ENCODE measurements at places on chromosomes 1 and 21.

GRCh38 chr1:150576367-150576711, 3.1 kb downstream of the MCL1 start:
- DNase-seq = no peak

- no peak for DNase-seq
Observed at GRCh38 chr21:43853851-43854772, 10.9 kb upstream of the AGPAT3 start.

DNA sequence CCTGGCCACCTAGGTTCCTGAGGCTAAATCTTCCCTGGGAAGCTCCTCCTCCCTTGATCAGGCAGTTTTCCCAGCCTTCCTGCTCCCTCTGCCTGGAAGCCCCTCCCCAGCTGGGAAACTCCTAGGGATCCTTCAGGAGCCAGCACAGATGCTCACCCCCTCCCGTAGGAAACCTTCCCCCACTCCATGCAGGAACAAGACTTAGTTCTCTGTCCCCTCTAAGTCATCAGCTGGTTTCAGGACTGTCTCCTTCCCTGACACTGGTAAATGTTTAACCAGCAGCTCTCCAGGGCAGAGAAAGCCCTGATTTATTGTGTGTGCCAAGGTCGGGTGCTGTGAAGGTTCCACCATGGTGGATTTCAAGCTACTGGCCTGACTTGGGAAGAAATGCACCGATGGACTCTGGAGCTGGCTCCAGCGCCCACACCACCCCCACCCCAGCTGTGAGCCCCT, 25.0 kb downstream of the TTC39A start:
- DNase-seq = no peak

- no peak for DNase-seq
Observed at GRCh38 chr1:240562111-240562590, 49.8 kb downstream of the GREM2 start.

DNA sequence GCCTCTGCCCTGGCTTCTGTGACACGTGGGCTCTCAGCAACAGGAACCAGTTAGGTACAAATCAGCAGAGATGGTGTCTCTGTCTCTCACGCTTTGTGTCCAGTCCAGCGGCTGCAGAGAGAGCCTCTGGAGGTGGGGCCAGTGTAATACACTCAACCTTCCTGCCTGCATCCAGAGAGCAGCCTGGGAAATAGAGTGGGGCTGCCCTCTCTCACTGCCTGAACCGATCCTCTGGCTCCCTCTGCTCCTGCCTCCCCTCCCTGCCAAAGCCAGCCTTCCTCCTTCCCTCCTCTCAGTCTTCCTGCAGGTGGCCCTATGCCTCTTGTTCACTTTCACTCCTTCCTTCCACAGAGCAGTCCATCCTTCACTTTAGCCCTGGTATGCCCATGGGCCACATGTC, at the start of gene ZNF648:
Gene ZNF648 (minus strand): TSS at position 119 of the 400 bp plus-strand sequence. CDS start 3,702 bp downstream, outside the sequence.
- no peak for DNase-seq

GRCh38 chr21:45630066-45630694, 13.3 kb upstream of the PCBP3 start:
- no peak for DNase-seq

GRCh38 chr21:45146306-45146705, 71.9 kb downstream of the ADARB1 start:
- DNase-seq = no peak

GRCh38 chr1:26327956-26328362, 10.2 kb downstream of the CD52 start:
- no peak for DNase-seq

DNA sequence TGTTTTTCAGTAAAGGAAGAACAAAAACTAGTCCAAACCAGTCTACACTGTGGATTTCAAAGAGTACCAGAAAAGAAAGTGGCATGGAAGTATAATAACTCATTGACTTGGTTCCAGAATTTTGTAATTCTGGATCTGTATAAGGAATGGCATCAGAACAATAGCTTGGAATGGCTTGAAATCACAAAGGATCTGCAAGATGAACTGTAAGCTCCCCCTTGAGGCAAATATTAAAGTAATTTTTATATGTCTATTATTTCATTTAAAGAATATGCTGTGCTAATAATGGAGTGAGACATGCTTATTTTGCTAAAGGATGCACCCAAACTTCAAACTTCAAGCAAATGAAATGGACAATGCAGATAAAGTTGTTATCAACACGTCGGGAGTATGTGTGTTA, 21.3 kb downstream of the CHODL start:
- no peak for DNase-seq

DNA sequence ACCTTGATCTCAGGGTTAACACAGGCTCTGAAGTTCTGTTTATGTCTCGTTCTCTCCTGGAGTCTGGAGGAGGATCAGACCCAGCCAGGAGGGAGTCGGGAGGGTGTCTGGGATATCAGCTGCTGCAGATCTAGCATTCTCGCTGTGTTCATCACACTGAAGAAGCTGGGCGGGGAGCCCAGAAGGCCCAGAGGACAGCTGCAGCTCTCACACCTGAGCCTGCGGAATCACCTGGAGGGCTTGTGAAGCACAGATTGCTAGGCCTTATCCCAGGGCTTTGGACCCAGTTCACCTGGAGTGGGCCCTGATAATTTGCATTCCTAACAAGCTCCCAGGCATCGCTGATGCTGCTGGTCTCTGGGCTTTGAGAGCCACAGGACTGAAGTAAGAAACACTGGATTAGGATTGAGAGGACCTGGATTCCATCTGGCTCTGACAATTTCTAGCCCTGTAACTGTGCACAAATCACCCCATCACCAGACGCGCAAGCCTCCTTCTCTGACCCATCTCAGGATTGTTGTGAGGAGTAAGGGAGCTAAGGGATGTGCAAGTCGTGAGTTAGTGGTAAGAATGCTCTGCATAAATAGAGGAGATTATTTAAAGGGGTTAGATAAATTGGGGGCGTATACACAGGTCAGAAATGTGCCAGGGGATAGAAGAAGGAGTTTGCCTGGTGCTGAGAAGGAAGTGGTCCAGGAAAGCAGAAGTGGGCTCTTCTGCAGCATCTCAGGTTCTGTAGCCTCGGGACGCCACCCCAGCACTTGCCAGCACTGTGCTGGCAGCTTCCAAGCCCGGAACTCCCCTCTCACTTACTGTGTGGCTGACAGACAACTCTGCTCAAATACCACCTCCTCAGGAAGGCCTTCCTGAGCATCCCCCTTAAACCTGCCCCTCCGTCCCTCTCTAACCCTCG, 19.1 kb downstream of the ABCA4 start:
- DNase-seq = no peak

- no peak for DNase-seq
Observed at GRCh38 chr1:94336991-94337390, 81.2 kb upstream of the ABCD3 start.

DNA sequence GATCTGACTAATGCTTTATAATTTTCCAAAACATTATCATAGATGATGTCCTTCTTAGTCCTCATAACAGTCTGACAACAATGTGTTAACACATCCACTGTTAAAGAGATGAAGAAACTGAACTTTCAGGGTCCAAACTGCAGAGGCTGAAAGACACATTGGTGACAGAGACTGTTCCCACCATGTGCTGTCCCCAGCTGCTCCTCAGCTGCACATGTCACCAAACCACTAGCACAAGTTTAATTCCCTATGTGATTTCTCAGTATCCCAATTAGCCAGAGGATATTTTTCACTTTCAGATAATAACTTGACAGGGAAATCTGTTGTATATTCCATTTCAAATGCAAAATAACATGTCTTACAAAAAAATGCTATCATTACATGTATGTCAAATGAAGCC, 24.6 kb downstream of the LAMC2 start:
- no peak for DNase-seq

GRCh38 chr1:41243079-41243385, 926 bp upstream of the SCMH1 start:
- DNase-seq = no peak

DNA sequence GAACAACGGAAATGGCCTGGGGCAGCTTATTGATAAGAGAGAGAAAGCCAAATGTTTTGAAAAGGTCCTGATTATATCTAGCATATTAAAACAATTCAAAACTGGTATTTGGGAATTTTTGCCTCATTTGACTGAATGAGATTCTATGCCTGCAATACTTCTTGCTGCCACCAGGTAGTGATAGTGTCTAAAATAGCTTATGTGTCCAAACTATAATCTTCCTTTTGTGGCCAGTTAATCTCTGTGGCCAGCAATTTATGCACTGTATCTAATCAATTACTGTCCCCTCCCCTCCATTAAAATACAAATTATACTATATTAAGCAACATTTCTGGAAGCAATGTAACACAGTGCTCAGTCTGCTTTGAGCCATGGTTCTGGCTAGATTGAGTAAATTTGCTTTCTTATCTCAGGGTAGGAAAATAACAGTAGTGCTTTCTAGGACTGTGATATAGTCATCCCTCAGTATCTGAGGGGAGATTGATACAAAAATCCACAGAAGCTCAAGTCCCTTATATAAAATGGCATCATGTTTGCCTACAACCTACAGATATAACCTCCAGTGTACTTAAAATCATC, 91.8 kb downstream of the FOXD2 start:
- no peak for DNase-seq

- no peak for DNase-seq
Observed at GRCh38 chr21:34833465-34833864, 164.7 kb downstream of the CLIC6 start.

DNA sequence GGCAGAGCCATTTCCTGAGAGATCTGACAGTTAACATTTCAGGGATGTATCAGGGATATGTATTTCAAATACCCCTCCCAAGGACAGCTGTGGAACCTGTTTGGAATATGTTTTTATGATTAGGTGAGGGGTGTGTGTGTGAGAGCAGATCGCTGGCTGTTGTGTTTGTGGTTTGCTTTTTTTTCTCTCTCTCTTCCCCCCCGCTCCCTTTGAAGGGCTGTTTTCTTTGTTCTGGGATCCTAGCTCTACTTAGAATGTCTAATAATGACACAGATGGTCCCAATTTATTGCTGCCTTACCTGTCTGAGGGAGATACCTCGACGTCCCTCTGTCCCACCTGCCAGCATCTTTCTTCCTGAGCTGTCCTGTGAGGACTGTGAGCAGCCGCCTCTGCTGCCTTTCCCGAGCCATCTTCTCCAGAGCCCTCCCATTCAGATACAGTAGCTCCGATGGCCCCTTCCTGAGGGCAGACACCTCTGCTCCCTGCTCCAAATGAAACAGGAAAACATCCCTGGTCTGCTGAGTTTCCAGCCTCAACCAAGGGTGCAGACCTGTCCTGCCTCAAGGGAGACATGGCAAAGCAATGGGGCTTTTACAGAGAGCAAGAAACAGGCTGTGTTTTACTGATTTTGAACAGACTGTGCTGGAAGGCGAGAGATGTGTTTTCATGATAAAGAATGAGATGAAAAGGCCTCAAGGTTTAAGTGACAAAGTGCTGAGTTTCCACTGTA, 138.0 kb upstream of the TNR start:
- DNase-seq = no peak

DNA sequence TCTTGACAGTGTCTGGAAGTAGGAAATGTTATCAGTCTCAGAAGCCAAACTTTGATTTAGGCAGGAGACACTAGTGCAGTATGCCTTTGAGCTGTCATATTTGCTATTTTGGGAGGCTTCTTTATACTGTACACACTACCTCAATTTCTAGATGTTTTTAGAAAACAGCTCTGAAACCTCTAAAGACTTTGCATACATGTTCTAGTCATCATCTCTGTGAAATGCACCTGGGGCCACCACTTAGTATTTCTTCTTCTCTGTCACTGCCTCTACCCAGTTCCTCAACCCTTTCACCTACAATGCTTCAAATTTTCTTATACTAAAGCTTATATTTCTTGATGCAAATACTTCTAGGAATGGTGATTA, 29.1 kb upstream of the PLA2G4A start:
- DNase-seq = no peak

GRCh38 chr1:157562515-157562914, 10.2 kb upstream of the FCRL5 start:
- DNase-seq = no peak

GRCh38 chr1:228867951-228868730, 132.9 kb downstream of the RHOU start:
- no peak for DNase-seq

- no peak for DNase-seq
Observed at GRCh38 chr1:24855474-24855873, 74.6 kb downstream of the RUNX3 start.

DNA sequence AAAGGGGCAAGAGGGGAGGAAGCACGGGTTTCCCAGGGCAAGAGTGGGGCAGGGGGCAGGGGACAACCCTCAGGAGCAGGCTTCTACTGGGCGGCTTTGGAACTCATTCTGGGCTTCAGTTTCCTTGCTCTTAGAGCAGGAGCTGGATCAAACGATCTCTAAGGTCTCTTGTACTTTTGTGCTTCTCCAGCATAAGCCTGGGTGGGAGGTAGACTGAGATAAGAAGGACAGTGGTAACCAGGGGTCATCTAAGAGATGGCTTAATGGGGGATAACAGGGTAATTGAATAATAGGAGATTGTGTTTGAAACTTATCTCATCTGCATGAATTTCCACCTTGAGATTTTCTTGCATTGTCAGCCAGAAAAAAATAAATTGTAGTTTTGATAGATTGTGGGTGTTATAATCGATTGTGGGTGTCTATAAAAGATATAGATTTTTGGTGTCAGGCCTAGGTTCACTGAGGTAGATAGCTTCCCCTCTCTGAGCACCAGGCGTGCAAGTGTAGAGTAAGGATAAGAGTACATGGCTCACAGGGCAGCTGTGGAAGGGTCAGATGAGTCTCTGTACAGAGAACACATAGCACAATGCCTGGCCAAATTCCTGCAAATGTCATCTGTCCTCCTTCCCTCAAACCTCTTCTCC, 68.0 kb downstream of the CD58 start:
- no peak for DNase-seq

- peak; percentile 76 for DNase-seq
Observed at GRCh38 chr1:225881081-225881958, 860 bp downstream of the TMEM63A start.

GRCh38 chr1:25106352-25106751, 126.0 kb downstream of the SYF2 start:
- no peak for DNase-seq

GRCh38 chr1:230773396-230774033, 26.3 kb downstream of the CAPN9 start:
- DNase-seq = no peak

- no peak for DNase-seq
Observed at GRCh38 chr1:172900376-172900997, 150.3 kb downstream of the TNFSF18 start.

DNA sequence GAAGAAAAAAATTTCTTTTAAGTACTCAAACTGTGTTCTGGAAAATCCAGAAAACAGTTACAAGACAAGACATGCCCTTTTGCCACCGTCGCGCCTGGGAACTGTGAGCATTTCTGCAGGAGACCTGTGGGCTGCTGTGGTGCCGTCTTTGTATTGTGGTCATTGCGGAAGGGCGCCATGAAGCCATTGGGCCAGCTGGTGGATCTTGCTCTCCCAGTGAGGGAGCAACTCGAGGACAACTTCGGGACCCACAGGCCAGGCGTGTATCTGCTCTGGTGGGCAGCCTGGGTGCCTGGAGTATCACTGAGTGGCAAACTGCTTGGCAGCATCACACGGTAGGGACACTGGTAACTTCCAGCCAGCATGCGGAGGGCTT, 3.8 kb upstream of the THEMIS2 start:
- no peak for DNase-seq

GRCh38 chr21:37220433-37220980, 46.6 kb downstream of the VPS26C start:
- peak; percentile 56 for DNase-seq

GRCh38 chr1:239237912-239238311, 148.5 kb upstream of the CHRM3 start:
- DNase-seq = no peak

- no peak for DNase-seq
Observed at GRCh38 chr1:24465638-24466037, 37.0 kb upstream of the RCAN3 start.

All from hepatic stellate cell (primary cell).